ENCODE measurements at places on chromosomes 16 and 17.

GRCh38 chr16:29959293-29959692, 2.6 kb upstream of the TMEM219 start:
- no peak for DNase-seq

GRCh38 chr17:68288804-68289203, 2.1 kb downstream of the SLC16A6 start:
- DNase-seq, result no peak

DNA sequence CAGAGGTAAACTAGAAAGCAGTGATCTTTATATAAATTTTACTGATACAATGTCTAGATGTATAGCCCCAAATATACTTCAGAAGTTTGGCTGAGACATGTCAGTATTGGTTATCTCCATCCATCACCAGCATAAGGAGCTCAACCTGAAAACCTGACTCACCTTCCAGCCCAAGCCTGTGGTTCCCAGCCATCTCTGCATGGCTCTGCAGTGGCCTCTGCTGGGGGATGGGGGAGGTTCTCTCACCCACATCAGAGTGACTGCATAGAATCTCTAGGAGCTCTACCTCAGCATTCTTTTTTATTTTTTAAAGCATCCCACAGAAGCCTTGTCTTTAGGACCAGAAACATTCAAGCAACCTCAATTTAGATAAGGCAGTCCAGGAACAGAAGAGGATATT, 27.3 kb downstream of the USP7 start:
- no peak for DNase-seq

DNA sequence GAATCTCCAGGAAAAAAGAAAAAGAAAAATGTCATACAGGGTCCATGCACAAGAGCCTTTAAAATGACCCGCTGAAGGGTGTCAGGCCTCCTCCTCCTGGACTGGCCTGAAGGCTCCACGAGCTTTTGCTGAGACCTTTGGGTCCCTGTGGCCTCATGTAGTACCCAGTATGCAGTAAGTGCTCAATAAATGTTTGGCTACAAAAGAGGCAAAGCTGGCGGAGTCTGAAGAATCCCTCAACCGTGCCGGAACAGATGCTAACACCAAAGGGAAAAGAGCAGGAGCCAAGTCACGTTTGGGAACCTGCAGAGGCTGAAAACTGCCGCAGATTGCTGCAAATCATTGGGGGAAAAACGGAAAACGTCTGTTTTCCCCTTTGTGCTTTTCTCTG, 845 bp downstream of the STH start:
- DNase-seq, result no peak

DNA sequence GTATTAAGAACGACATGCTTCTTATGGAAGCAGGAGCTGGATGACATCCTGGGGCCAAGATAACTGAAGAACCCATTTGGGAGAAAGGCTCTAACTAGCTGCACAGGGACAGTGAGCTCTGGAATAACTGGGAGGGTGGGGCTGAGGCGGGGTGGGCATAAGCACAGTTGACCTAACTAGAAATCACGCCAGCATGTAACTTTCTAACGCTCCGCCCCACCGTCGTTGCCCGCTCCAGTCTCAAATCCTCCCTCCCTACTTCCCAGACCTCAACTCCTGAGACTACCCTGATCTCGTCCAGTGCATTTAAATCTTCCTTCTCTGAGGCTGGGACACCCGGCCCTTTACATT, 436 bp downstream of the PHB1 start:
- DNase-seq, result no peak

DNA sequence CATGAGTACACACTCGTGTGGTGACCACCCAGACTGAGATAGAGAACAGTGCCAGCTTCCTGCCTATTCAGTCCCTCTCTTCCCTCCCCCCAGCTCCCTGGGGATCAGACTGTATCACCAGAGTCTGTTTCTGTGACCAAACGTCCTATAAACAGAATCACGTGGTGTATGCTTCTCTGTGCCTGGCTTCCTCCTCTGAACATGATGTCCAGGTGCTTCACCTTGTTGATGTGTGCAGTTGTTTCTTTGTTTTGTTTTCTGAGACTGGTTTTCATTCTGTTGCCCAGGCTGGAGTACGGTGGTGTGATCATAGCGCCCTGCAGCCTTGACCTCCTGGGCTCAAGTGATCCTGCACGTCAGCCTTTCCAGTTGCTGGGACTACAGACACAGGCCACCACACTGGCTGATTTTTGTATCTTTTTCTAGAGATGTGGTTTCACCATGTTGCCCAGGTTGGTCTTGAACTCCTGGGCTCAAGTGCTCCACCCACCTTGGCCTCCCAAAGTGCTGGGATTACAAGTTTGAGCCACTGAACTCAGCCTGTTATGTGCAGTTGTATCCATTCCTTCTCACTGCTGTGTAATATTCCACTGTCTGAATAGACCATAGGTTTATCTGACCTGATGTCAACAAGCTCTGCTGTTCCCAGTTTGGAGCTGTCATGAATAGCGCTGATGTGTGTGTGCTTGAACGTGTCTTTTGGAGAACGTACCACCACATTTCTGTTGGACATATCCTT, 28.9 kb upstream of the PRM1 start:
- DNase-seq, result no peak

- DNase-seq, result no peak
Measured at GRCh38 chr16:30503403-30504296, 22.7 kb downstream of the ZNF768 start.

DNA sequence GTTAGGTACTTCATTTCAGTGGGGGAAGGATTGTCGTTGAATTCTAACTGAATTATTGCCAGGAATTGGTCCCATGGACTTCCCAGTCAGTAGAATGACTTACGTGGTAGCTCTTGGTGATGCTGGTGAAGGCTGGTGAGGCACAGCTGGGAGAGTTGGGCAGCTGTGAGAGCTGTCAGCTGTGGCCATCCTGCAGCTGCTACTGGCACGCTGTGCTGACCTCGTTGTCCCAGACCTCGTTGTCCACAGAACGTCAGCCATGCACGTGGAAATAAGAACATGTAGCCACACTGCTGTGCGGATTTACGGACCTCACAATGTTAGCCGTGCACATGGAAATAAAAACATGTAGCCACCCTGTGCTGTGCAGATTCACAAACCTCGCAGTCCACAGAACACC, 102.3 kb downstream of the NPIPB11 start:
- no peak for DNase-seq

DNA sequence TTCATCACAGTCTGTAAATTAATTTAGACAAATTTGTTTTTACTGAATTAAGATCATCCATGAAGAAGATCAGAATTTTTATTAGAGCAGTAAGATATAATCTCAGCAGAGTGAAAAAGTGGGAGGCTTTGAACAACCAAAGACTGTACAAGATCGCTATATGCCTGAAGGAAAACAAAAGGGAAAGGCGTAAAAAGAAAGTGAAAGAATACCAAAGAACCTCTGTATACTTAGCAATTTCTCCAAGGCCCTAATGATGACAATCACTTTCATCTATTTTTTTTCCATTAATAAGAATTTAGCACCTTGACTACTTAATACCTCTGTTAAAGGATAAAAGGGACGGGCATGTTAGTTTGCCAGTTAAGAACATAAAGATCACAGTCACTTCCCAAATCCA, 38.6 kb upstream of the ABCA10 start:
- no peak for DNase-seq

DNA sequence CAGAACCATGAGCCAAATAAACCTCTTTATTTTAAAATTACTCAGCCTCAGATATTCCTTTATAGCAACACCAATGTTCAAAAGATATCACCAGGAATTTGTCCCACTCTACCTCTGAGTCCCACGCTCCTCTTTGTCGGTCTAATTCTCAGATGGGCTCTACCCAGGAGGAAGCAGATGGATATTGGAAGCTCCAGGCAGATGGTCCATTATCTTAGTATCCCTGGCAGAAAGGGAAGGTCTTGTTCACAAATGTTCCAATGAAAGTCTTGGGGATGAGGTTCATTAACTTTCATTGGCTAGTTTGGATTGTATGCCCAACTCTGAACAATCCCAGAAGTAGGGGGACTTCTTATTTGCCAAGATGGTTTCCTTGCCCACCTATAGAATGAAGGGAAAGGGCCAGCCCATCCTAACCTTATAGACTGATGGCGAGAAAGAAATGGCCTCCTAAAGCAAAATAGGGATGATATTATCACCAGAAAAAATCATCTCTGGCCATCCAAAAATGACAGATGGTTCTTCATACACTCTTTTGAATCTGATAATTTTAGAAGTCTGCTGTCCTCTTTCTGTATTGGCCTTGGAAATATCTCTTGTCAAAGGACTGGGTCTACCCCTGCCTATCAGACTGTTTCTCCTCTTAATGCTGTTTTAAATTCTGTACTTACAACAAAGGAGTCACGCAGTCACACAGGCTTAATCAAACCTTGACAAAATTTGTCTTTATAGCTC, 21.3 kb upstream of the ELAC2 start:
- DNase-seq, result no peak

GRCh38 chr17:27952366-27952765, 59.2 kb upstream of the LYRM9 start:
- no peak for DNase-seq

DNA sequence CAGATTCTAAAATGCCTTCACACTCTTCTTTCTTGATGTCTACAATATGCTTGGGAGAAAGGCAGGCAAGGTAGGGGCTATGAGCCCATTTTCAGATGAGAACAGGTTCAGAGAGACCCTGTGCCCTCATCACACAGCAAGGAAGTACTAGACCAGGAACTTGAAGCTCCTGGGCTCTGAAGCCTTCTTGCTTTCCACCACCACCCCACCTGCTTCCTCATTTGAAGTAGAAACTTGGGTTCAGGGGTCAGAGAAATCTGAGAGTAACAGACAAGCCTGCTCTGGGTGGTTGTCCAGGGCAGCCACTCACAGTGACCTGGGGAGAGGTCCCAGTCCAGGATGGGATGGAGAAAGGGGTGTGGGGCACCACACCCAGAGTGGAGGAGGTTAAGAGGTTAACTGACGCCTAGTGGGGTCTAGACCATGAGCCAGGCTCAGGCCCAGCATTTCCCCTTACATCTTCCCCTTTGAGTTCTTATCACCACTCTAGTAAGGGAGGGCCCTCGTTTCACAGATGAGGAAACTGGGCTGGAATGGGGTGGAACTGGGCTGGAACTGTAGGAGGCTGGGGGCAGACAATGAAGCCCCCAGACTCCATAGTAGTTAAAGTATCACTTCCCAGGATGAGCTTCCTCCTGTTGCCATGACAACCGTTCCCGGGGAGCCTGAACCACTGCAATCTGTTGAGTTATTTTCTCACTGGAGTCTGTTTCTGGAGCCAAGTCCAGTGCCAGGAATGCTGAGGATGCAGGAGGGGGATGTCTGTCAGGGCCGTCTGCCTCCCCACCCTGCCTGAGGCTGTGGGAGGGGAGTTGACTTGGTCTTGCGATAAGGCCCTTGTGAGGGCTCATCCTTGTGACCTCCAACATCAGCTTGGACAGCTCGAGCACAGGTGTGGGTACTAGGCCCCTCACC, 16.2 kb upstream of the PHF12 start:
- DNase-seq, result no peak

- DNase-seq, result no peak
Measured at GRCh38 chr17:49597928-49598655, 22.4 kb downstream of the NXPH3 start.

GRCh38 chr16:75860326-75861053, 134.2 kb upstream of the CPHXL start:
- DNase-seq, result no peak

DNA sequence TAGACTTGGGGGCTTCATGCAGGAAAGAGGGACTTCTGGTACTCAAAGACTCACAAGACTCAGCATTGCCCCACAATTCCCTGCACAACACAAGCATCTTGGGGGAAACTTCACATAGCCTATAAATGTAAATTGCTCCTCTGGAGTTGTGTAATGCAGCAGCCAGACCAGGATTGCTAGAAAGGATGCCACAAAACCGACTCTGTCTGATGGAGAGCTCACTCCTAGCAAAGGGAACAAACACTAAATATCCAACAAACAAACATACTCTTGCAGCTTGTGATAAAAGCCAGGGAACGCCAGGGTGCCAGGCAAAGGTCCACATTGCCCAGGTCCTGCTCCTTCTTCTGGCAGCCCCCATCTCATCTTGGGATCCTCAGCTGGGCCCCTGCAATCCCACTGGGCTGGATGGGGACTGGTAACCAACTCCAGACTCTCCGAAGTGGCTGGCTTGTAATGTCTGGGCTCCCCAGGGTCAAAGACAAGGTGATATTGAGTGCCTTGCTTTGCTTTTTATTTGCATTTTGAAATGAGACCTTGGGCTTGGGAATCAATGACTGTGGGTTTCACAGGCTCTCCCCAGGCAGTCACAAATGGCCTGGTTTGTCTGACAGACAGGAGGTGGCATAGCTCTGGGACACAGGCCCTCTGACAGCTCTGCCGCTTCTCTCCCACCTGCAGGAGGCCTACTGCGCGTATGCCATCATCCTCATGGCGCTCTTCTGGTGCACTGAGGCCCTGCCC, 15.3 kb downstream of the SLC13A2 start:
- no peak for DNase-seq

DNA sequence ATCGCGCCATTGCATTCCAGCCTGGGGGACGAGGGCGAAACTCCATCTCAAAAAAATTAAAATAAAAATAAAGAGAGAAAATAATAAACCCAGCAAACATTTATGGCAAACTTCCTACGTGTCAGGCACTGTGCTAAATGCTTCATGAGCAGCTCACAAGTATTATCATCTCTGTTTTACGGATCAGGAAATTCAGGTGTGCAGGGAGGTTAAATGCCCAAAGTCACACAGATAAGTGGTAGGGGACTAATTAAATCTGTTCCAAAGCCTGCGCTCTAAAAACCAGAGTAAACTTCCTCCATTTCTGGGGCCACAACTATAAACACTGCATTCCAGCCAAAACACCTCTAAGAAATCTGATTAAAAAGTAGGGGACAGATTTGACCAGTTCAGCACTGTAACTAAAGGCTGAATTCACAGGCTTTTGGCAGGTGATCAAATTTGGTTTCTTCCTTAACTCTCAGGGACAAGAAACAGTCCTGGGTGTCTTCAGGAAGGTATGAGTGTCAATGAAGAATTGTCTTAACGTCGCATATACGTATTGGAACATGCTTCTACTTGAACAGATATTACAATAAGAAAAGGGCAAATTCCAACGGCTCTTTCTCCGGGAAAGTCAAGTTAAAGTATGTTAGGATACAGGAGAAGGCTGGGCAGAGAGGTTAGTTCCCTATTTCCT, 996 bp downstream of the STRADA start:
- no peak for DNase-seq

- no peak for DNase-seq
Measured at GRCh38 chr16:55179411-55179810, 144.6 kb upstream of the IRX6 start.

GRCh38 chr17:6756425-6757031, 682 bp downstream of the XAF1 start:
- DNase-seq, result no peak

GRCh38 chr17:56392321-56392720, 201.2 kb upstream of the NOG start:
- DNase-seq, result no peak

All from GM04503 (cell line).